Heart left ventricle (tissue), 16 donors: ENCODE measurements at places on chromosomes 1 and 21. TPM values are rescaled to one million over a fixed set of nuclear protein-coding genes. Genes with fewer than 3 reads are reported as not detected.

GRCh38 chr1:163315773-163316374 lies 5.9 kb upstream of the NUF2 start:
- peak; percentile 13 for DNase-seq

GRCh38 chr1:169260478-169261151 lies 107.0 kb downstream of the NME7 start:
- no peak for DNase-seq

GUCA2B gene
- total RNA-seq = not detected

PCP4L1 gene
- total RNA-seq = 0.52 TPM

GRCh38 chr1:61097317-61097716 lies 15.0 kb downstream of the NFIA start:
- no peak for DNase-seq

CD1E gene
- 0.25 TPM for total RNA-seq

- DNase-seq = no peak
These were observed 642 bp downstream of the SLC30A7 start for GRCh38 chr1:100896481-100896982.

DNA sequence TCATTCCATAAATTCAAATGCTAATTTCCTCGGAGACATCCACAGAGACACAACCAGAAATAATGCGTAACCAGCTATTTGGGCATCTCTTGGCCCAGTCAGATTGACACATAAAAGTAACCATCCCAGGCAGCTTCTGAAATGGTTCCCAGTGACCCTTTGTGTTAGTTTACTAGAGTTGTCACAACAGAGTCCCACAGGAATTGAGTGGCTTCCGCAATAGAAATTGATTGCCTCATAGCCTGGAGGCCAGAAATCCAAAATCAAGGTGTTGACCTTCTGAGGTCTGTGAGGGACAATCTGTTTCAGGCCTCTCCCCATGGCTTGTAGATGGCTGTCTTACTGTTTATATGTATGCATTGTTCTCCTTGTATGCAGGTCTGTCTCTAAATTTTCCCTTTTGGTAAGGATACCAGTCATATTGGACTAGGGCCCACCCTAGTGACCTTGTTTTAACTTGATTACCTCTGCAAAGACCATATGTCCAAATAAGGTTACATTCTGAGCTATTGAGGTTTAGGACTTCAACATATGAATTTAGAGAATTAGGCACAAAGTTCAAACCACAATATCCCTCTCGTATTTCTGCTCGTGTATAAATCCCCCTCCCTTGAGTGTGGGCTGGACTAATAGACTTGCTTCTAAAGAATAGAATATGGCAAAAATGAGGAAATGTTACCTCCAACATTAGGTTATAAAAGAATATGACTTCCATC lies 78.2 kb upstream of the FGGY start:
- DNase-seq = no peak

GRCh38 chr1:19222979-19223824 lies 13.1 kb upstream of the UBR4 start:
- no peak for DNase-seq

GRCh38 chr1:47932743-47933142 lies 64.4 kb downstream of the TRABD2B start:
- no peak for DNase-seq

DNA sequence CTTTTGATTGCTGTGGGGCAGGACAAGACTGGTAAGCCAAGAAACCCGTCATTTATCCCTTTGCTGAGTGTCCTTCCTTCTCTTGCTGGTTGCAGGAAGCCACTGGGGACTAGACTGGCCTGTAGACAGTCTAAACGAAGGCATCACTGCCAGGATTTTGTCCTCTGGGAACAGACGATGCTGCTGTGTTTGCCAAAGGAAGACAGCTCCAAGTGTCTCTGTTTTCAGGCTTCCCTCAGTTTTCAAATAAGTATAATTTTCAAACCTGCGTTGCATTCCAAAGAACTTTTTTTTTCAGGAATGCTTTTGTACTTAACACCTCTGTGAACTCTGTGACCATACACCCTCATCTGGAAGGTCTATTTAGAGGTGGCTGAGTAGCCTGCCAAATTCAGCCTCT lies 269.4 kb downstream of the HLX start:
- DNase-seq = no peak

DNA sequence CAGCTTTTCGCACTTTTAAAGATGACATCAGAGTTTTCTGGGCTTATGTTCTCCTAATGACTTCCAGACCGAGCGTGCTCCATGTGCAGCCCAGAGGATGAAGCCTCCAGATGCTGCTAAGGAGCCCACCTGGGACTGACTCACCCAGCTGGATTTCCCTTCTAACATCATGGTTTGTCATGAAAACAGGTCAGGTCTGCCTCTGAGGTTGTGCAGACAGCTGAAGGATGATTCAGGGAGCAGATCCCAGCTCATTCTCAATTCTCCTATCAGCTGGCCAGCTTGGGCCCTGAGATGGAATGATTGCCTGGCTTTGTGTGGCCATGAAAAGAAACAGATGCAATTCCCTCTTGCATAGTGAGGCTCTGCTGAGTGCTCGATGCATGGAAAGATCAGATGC lies 123.9 kb upstream of the DUSP10 start:
- DNase-seq = no peak

PTPRC gene
- total RNA-seq = 7.8 TPM

GRCh38 chr1:153358691-153358975 lies 979 bp downstream of the S100A9 start:
- no peak for DNase-seq

SLC44A5 gene
- total RNA-seq = 1.5 TPM

GRCh38 chr1:153277852-153278251 lies 18.4 kb downstream of the LORICRIN start:
- DNase-seq = no peak

KDF1 gene
- total RNA-seq = not detected

DNA sequence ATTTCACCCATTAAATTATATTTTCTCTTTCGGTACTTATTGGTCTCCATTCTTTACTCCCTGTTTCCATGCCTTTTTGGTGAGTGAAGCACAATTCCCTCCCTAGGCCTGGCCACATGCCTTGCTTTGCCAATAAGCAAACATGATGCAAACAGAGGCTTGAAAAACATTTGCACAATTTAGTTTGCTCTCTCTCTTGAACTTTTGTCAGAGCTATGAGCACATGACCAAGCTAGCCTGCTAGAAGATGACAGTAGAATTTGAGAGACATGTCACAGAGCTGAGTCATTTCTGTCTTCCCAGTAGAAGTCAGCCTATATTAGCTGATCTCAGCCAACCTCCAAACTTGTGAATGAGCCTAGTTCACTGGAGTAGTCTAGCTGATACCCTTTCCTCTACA lies 24.6 kb downstream of the ANGPTL3 start:
- no peak for DNase-seq

DNA sequence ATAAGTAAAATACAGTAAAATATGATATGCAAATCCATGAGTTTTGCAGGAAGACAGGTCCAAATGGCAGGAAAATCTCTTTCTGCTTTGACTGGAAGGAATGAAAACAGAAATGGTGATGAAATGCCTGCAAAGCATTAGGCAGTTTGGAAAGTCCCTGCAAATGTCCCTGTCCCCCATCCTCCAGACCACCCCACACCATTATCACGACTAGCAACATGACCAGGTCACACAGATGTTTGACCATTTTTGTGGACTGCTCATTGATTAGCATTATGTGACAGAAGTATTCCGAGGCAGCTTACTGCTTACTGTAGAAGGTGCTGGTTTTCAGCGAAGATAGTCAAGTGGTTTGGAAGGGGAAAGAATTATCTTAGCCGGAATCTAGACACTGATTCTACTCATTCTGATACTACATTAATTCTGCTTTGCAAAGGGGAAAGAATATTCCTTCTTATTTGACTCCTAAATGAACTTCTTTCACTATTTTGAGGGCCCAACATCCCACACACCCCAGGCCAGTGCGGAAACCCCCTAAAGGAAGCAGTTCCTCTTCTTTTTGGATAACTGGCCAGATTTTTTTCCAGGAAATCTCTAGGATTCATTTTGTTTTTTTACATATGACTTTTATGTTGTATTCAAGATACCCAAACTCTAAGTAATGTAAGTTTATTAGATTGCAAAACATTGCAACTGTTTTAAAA lies 9.5 kb upstream of the CR2 start:
- no peak for DNase-seq

EFNA3 gene
- 1.2 TPM for total RNA-seq

DNA sequence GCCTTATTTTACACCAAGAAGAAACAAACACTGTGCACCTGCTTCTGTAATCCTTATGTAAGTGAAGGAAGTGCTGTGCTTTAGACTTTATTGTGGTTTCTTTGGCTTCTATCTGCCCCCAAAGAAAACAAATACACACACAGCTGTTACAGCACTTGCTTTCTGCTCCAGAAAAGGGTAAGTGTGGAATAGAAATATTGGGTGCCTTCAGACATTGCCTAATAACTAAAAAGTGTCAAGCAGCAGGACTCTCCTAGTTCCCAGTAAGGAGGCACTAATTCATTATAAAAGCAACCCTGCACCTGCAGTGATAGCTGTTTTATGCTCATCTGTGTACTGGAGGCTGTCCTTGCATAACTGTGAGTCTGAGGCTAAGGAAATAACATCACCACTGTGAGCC lies 23.4 kb upstream of the PRRX1 start:
- DNase-seq = no peak

- no peak for DNase-seq
These were observed 83.2 kb downstream of the CAMK2N1 start for GRCh38 chr1:20402585-20403422.

DNA sequence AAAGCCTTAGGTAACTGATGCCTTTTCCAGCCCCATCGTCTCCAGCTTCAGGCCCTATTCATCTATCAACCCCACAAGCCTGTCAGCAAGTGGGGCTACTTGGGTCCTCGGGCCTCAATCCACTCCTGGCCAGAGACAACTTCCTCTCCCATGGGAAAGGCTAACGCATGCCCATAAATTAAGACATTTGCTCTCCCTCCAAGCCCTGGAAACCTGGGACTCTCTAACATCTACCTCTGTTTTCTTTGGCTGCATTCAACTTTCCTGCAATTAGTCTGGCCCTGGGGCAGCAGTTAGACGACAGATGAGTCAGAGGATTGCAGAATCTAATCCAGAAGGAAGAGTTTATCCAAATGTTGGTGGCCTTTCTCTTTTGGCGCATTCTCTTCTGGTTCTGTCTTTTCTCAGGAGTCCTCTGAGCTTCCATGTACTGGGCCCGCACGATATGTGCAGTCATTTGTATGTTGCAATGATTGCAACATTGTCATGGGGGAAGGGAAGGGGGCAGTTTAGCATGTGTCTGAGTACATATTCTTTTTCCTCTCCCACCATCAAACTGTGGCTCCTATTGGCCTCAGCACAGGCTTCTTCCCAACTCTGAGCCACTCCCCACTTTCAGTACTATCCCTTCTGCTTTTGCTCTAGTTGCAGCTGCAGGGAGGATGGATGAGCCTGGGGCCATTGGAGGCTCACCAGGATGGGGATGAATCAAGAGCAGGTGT lies 54.4 kb downstream of the NAV1 start:
- no peak for DNase-seq

KCNK2 gene
- 1.3 TPM for total RNA-seq

- DNase-seq = peak; percentile 89
These were observed 407 bp downstream of the CAMSAP2 start for GRCh38 chr1:200738949-200739651.

DNA sequence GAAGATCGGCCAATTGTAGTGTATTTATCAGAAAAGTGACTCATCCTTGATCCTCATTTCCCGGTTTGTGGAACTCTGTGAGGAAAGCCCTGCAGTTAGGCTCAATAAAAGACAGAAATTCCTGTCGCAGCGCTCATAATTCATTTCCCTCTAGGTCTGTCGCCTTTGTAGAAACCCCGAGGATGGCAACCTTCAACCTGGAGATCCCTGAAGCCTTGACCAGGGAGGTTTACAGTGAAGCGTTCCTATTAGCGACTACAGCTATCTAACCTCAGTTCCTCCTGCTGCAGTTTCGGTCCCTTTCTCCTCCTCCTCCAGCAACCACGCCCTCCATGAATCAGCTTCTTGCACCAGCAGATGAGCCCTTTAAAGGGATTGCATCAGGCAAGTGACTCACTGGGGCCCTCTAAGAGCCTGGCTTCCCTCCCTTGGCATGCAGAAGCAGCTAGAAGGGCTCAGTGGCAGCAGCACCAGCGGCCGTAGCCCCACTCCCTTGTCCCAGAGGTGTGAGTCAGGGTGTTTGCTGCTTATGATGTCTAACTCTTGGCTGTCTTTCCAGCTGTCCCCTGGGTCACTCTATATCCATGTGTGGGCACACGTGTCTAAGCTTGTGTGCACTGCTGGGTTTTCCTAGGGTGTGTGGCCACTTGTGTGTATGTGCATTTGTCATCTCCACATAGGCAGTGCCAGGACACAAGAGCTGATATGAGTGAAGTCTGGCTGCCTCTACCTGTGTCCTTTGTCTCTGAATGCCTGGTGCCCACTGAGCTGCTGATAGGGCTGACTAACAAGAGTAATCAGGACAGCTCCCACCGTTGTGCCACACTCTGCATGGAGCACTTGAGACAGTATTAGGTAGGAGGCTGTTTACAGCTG lies 779 bp upstream of the STK40 start:
- peak; percentile 98 for DNase-seq

ADAMTS4 gene
- total RNA-seq = 34.2 TPM

DNA sequence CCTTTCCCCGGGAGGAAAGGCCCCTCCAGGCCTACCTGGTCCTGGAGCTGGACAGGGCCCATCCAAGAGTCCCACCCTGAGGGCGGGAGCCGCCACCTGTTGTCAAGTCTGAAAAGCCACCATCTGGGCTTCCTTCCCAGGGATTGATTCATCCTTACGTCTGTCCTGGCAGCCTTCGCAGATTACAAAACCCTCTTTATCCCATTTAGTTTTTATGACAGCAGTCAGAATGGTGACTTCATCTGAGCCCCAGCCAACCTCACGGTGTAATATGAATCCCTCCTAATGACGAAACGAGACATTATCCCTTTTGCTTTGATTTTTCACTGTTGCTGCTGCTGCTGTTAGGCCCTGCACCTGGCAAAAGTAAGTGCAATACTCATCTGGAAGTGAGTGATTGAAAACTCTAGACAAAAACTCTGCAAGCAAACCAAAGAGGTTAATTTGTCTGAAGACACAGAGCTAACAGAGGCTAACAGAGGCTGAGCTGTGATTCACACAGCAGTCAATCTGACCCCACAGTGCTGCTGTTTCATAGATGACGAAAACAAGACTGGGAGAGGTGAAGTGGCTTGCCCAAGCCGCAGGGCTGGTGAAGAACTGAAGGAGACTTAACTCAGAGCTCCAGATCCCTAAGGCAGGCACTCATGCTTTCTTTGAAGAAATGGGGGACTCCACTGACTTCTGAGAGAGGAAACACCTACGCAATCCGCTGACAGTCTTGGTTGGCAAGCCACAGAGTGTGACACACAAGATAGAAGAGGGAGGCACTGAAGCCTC lies 30.0 kb upstream of the S100A7 start:
- peak; percentile 69 for DNase-seq

DNA sequence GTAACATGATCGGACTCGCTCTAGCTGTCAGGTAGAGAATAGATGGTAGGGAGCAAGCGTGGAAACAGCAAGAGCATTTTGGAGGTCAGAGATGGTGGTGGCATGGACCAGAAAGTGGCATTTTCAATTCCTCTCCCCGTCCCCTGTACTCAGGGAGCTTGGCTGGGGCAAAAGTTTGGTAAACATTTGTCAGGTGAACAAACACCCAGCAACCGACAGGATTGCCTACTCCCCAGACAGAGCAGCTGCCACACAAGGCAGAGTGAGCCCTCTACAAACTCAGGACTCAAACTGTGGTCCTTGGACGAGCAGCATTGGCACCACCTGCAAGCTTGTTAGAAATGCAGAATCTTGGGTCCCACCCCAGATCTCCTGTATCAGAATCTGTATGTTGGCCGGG lies 14.3 kb downstream of the PTAFR start:
- no peak for DNase-seq

HRNR gene
- not detected for total RNA-seq

SLC35F3 gene
- total RNA-seq = not detected
